Esophagus mucosa (tissue), 1 donor: ENCODE measurements at places on chromosomes 3 and 15. TPM values are rescaled to one million over a fixed set of nuclear protein-coding genes. Genes with fewer than 3 reads are reported as not detected.
A peak's percentile ranks its signal among the peaks of the same experiment; 100 is the strongest.

GRCh38 chr15:85620690-85621049 is 174.1 kb downstream of the KLHL25 start:
- ATAC-seq: no peak

DNA sequence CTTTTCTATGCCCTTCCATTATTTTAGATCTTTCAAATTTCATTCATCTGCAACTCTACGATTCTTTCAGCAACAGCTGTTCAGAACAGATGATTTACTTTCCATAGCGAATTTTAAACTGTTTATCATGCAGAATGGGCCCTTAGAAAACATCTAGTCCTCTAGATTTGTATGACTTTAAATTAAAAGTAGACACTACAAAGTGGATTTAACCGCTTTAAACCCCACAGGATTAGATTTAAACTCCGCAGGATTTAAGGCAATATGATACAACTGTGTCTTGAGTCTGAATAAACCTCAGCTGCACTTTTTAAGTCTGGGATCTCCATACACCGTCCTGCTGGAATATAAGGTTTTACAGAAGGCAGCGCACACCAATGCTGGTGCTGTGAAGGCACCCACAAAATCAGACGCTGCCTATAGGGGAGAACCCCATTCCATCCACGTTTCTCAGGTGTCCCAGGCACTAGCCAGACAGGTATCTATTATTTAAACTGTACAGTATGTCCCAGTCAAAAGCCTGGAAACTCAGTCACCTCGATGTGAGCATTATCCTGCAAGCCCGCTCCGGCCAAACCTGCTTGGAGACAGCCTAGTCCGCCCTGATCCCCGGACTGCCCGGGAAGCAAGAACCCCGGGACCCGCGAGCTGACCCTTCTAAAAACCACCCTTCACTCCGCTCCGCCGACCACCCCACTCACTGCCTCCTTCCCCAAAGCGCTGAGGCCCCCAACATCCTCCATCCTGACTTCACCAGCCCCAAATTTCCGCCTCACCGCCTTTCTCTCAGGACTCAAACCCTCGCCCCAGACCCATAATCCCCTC is 768 bp downstream of the ANO10 start:
- ATAC-seq: peak; percentile 11

DNA sequence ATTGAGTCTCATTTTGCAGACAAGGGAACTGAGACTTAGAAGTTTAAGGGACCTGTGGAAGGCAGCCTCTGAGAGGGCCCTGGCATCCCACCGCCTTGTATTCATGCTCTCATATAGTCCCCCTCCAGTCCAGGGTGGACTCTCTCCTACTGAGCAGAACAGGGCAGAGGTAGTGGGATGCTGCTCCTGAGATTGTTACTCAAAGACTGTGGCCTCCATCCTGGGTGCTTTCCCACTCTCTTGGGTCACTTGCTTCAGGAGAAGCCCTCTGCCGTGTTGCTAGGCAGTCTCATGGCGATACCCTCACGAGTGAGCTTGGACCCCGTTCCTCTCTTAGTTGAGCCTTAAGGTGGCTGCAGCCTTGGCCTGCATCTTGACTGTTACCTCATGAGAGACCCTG is 22.2 kb upstream of the ADCY5 start:
- ATAC-seq: no peak

DNA sequence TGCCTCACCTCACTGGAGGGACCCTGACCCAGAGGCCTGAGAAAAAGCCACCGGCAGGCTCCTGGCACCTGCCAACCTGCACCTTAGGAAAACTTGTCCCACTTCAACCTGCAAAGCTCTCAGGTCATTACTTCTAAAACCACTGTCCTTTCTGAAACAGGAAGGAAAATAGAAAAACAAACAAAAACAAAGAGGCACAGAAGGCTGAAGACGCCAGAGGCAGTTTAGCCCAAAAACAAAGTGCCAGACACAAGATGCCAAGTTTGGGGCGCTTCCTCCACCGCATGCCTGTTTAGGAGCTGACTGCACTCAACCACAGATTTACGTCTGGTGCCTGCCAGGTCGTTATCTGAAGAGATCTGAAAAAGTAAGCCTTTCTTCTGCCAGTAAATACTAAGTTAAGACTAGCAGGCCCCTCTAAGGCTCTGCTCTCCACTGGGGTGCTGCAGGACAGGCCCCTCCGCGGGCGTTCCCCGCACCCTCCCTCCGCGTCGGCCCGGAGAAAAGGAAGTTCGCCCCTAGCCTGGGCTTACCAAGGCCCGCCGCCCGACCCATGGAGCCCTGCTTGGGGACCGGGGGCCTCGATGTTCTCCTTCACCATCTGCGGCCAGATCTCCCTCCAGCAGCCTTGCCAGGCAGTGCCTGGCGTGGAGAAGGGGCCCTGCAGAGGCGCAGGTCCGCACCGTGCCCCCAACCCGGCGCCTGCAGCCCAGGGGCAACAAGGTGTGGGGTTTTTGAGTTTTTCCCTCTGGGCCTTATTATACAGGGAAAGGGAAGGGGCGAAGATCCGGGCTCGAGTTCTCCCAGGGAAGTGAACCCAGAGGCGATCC is 1.3 kb downstream of the GOLGA8A start:
- ATAC-seq: peak; percentile 20

DNA sequence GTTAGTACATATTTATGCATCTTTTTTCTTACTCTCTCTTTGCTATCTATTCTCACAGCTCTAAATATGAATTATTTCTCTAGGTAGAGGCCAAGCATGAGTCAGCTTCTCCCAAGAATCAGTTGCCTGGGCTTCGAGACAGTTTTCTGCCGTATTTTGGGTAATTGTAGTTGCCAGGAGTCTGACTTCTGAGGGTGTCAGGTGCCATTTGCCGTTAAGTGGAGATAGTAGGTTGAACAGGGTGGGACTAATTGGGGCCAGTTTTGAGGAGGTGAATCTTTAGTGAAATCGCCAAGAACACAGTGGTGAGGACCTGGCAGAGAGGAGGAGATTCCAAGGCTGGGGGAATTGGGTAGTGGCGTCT is 7.8 kb upstream of the NRROS start:
- no peak for ATAC-seq

DNA sequence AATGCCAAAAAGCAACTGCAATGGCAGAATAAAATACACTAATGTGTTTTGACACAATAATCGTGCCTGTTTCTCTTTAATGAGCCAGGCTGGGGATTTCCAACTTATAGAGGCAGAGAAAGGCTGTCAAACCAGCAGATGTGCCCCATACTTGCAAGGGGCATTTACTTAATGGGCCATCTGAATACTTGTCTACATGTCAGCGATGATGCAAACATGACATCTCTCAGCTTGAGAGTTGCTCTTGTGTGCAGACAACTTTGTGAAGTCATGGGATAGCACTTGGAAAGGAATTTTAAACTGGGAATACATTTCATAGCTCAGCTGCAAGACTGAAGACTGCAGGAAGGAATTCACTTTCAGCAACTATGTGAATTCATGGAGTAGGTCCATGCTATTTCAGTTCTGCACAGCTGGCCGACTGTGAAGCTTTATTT is 127.4 kb upstream of the ADAMTS9 start:
- ATAC-seq: no peak

VEPH1 gene
- 0.40 TPM for total RNA-seq

CTDSPL gene
- total RNA-seq: 27.2 TPM

MYO5C gene
- 19.7 TPM for total RNA-seq
